ENCODE measurements at places on chromosomes 1 and 21.

DNA sequence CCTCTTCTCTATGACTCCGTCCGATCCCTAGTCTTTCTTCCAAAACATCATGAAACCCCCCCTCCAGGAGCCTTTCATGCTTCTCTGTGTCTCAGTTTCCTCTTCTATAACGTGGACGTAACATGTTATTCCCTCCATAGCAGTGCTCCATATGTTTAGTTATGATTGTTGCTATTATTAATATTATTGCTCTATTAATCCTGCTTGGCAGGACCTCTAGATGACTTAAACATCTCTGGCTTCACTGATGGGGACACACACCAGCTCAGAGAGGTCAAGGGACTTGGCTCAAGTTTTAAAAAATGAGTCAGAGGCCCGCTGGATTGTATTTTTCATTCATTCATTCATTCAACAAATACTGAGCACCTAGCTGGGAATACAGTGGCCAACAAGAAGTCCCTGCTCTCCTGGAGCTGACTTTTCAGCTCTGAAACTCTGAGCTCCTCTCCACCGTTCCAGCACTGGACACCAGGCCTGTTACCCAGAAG, 404 bp upstream of the CPLANE2 start:
- DNase-seq: no peak

DNA sequence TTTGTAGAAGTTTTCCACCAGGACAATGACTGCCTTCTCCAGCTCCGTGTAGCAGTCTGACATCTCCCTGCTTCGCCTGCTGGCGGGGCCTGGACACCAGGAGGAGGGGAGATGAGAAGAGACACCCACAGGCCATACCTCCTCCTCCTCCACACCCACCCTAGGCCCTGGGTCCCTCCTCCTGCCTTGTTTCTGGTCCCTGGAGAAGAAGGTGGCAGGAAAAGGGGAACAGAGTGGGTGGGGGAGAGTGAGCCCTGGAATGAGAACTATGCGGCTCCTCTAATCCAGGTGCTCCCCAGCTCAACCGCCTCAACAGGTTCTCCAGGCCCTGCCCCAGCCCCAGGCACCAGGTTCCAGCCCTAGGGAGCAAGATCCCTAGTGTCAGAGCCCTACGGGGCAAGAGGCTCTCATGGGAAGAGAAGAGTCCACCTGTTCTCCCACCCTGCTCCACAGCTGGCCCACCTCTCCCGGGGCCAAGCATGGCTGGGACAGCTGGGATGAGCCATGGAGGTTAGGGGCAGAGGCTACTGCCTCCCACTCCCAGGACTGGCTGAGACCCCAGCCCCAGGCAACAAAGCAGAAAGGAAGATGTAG, 4.8 kb downstream of the S100A16 start:
- DNase-seq: no peak

DNA sequence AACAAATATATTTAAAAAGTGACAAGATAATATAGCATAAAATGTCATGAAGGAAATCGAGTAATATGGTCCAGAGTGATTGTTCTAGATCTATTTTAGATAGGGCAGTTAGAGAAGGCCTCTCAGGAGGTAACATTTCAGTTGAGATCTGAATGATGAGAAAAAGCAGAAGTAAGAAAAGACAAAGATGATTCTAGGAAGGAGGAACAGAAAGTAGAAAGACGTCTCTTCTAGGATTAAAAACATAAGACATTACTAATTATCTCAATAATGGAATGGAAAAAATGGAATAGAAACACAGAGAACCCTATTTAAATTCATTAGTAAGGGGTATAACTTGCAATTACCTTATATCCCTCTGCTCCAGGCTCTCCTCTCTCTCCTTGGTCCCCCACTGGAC, 130.0 kb upstream of the ZNHIT6 start:
- no peak for DNase-seq

DNA sequence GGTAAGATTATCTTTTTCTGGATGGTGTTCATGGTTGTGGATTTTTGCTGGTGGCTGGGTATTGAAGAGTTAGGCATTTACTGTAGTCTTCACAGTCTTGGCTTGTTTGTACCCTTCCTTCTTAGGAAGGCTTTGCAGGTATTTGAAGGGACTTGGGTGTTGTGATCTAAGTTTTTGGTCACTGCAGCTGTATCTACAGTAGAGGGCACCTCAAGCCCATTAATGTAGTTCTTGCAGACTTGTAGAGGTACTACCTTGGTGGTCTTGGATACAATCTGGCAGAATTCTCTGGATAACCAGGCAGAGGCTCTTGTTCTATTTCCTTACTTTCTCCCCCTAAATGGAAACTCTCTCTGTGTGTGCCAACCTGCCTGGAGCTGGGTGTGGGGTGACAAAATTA, 155.8 kb upstream of the BRINP3 start:
- DNase-seq: no peak

DNA sequence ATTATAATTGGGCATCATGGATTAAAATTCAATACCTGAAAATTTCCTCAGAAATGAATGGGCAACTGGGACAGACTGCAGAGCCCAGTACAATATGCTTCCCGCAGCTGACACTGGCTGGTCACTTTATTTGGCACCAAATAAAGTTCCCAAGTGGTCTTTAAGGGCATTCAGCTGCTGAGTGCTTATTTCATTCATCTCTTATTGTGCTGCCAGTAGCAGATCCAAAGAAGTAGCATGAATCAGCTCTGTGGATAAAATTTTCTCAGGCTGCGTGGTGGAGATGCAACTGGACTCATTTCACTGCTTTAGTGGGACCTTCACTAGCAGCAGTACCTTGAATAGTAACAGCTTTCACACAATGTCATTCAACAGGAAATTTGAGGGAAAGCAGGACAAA, 226.3 kb upstream of the ADGRL2 start:
- no peak for DNase-seq

GRCh38 chr1:113898241-113898814, 6.3 kb downstream of the AP4B1 start:
- no peak for DNase-seq

GRCh38 chr1:110309139-110309538, 30.0 kb upstream of the RBM15 start:
- no peak for DNase-seq

DNA sequence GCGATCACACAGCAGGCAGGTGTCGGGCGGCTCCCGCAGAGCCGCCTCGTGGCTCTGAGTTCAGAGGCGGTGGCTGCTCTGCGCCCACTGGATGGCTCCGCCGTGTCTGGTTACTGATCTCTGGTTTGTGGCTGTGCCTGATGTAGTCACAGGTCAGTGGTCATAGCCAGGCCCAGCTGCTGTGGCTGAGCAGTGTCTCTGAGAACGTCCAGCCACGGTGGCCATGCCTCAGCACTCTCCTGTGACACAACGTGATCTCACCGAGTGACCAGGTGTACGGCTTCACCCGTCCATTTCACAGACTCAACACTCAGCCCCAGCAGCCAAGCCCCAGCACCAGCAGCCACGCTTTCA, 61.2 kb downstream of the KCNN3 start:
- no peak for DNase-seq

- DNase-seq: no peak
Measured at GRCh38 chr1:146035048-146035423, 13.5 kb upstream of the HJV start.

GRCh38 chr1:78665809-78666208, 16.2 kb downstream of the IFI44 start:
- no peak for DNase-seq

DNA sequence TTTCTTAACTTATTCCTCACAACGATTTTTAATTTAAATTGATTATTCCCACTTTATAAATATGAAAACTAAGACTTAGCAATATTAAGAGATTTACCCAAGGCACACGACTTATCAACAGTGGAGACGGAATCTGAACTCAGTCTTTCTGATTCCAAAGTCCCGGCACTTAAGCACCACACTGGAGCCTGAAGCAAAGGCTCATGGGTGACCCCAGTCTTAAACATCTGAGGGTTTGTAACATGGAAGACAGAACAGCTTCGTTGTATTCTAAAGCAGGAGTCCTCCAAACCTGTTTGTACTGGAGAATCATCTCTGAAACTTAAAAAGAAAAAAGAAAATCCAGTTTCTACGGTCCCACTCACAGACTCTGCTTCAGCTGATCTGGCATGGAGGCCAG, 519.5 kb downstream of the SMYD3 start:
- no peak for DNase-seq

GRCh38 chr21:29299916-29300806, 1.4 kb downstream of the BACH1 start:
- DNase-seq: peak; percentile 67

DNA sequence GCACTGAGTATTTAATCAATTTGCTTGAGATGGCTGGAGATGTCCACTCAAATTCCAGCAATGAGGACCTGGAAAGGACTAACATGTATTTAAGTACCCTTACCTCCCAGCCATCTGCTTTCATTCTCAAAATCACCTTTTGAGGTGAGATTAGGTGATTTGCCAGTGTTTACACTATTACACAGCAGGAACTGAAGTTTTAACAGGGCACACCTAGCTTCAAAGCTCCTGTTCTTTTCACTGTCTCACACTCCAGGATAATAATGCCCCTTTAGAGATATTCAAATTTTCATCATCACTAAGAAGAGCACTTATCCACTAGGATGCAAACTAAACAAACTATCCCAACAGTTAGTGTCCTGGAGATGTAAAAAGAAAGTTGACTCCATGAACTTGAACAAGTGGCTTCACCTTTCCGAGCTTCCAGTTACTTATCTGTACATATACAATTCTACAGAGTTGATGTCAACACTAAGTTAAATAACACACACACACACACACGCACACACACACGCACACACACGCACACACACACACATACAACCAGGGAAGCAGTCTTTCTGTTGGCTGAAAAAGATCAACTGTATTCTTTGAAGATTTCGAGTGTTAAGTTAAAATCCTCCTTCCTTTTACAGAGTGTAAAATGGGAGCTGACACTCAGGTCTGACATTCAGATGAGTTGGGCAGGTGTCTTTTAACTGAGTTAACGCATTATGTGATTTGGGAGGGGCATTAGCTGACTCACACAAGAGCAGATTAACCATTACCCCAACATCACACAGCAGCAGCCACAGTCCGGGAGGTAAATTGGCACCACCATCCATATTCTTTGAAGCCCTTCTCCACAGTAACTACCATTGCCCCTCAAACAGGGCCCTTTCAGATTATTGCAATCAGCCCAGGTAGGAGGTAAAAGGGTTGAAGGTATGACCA, 15.5 kb upstream of the JAK1 start:
- DNase-seq: no peak

GRCh38 chr21:38080888-38081287, 164.6 kb upstream of the KCNJ6 start:
- DNase-seq: no peak

- DNase-seq: no peak
Measured at GRCh38 chr1:205858141-205858961, 8.4 kb upstream of the PM20D1 start.

- no peak for DNase-seq
Measured at GRCh38 chr1:202585590-202585933, 124.7 kb downstream of the SYT2 start.

DNA sequence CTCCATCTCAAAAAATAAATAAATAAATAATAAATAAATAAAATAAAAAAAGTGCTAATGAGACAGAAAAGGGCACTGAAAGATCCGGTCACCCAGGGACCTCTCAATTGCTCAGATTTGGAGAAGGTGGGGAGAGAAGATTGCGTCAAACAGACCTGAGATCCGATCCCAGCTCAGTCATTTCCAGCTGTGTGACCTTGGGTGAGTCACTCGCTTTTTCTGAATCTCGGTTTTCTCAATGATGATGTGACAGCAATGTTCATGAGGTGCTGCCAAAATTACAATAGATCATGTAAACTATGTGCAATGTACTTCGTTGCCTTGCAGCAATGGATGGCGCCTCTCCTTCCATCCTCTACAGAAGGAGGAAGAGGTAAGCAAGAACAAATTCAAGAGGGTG, 11.1 kb upstream of the MEF2D start:
- DNase-seq: no peak

DNA sequence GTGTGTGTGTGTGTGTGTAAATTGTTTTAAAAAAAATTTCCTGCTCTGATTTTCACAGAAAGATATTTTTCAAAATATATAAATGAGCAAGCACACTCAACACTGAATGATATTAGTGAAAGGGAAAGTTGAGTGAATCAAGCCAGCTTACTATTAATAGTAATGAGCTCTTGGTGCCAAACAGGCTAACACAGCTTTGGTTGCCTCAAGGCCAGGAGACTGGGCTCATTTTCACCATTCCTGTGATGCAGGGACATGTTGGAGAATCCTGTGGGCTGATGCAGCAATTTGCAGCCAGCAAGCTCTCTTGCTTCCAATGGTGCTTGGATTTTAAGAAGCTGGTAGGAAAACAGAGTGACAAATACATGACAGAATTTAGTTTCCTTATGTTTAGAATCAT, 30.2 kb downstream of the PLA2G4A start:
- DNase-seq: no peak

DNA sequence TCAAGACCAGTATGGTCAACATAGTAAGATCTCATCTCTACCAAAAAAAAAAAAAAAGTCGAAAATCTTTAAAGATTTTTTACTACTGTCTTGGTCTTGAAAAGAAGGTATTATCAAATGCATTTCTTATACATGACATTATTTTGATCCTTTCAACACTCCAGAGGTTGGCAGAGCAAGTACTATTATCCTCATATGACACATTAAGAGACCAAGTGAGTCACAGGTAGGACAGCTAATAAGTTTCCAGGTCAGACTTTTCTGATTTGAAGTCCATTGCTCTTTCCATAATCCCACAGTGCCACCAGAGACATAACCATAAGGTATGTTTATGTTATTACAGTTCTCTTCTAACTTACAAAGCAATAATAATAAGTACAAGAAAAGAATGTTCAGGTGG, 15.2 kb downstream of the DBT start:
- no peak for DNase-seq

GRCh38 chr1:222653178-222653827, 35.4 kb downstream of the MIA3 start:
- no peak for DNase-seq

GRCh38 chr1:57024428-57024827, 58.6 kb upstream of the C8B start:
- no peak for DNase-seq

DNA sequence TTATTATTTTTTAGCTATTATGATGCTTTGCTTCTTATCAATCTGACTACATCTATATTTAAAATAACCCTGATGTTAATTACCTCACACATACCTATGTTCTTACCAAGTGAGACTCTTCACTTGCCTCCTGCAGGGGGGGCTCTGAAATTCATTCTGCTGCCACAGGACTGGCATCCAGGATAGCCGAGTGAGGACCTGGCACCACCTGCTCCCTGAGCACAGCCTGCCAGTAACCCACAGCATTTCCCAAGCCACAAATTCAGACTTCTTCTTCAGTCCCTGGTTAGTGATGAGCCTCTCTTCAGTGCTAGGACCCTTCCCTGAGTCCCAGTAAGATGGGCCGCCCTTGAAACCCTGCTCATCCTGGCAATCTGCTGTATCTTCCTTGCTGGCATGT, 296.5 kb upstream of the PLXNA2 start:
- no peak for DNase-seq

GRCh38 chr21:27804515-27804914, 837.6 kb upstream of the ADAMTS5 start:
- no peak for DNase-seq

GRCh38 chr1:2848006-2848670, 46.6 kb upstream of the TTC34 start:
- DNase-seq: no peak

- DNase-seq: no peak
Measured at GRCh38 chr1:245585252-245585959, 430.6 kb downstream of the KIF26B start.

All from T1000 (cell line).